ENCODE measurements at places on chromosomes 3 and 15.
A peak's percentile ranks its signal among the peaks of the same experiment; 100 is the strongest.

- DNase-seq = no peak
Observed at GRCh38 chr3:102532901-102533300, 98.1 kb downstream of the ZPLD1 start.

- no peak for DNase-seq
Observed at GRCh38 chr3:66004244-66004643, 34.5 kb downstream of the MAGI1 start.

GRCh38 chr3:150370122-150370602 lies 37.9 kb upstream of the TSC22D2 start:
- peak; percentile 54 for DNase-seq

DNA sequence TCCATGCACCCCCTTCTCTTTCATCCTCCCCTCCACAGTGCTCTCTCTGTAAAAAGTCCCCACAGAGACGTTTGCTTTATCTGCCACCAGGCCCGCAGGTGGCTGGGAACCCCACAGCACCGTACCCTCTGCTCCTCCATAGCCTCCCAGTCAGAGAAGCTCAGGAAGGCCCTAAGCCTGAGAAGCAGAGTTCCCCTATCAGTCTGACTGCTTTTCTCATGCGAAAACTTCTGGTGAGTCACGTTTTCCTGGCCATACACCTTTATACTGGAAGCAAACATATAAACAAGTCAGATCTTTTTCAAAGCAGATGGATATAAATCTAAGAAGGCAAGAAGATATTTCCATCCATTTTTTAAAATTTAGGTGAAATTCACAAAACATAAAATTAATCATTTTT lies 51.5 kb upstream of the MEF2A start:
- DNase-seq = no peak

GRCh38 chr3:15942462-15942861 lies 144.7 kb upstream of the ANKRD28 start:
- no peak for DNase-seq

DNA sequence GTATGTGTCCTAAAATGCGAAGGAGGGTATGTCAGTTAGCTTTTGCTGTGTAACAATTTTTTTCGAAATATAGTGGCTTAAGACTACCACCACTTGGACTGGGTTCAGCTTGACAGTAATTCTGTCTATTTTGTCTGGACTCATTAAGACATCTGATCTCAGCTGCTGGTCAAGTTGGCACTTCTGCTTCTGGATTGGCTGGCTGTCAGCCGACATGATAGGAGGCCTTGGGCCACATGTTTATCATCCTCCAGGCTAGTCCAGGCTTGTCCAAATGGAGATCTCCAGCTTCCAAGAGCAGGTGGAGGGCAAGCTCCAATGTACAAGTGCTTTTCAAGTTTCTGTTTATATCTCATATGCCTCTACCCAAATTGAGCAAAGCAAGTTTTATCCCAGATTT lies 95.9 kb downstream of the GALK2 start:
- no peak for DNase-seq

- no peak for DNase-seq
Observed at GRCh38 chr3:187131981-187132380, 7.3 kb downstream of the RPL39L start.

- no peak for DNase-seq
Observed at GRCh38 chr15:65857718-65858402, 11.4 kb upstream of the RAB11A start.

DNA sequence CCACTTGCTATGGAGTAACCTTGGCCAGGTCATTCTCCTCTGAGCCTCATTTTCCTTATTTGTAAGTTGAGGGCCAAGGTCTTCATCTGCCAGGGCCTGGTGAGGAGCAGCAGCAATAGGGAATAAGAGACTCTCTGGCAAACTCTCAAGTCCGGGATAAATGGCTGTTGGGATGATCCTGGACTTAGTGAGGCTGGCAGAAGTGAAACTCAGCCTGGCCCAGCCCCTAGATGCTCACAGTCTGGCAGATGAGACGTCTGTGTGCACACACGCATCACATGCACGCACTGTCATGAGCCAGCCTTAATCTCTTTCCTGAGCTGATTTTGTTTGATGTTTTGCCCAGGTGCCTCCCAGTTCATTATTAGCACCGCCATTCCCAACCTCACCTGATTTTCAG lies 26.8 kb downstream of the SLC6A6 start:
- no peak for DNase-seq

DNA sequence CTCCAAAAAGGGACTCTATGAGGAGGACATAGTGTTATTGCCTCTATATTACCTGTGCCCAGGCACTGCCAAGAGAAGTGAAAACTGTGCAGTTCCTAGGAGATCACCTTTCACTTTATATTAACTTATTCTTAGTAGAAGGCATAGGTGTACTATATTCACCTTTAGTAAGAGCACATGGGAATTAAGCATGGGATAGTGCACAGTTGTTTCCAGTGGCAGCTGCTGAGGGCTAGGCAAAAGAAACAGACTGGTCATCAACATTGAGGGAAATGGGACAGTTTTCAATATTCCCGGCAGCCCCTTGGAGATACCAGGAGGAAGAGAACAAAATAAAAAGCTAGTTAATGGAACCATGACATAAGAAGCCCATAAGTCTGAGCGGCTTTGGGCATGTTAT lies 100.9 kb downstream of the PLCL2 start:
- DNase-seq = no peak

GRCh38 chr15:73273181-73274002 lies 95.4 kb downstream of the HCN4 start:
- DNase-seq = peak; percentile 57

DNA sequence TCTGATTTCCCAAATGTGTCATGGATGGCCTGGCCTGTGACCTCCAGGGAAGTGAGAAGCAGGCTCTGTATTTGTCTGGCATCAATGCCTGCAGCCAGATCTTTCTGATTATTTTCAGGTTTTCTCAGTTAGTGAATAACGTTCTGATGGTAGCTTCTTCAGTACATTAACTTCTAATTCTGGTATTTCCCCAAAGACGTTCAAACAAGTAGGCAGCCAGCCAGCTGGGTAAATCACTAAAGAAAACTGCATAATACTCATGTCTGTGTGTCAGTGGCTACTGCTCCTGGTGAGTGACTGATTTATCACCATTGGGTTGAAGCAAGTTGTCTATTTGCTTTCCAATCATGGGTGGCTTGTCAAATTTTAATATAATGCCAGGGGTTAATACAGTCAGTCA lies 162.6 kb upstream of the PFN2 start:
- no peak for DNase-seq

- DNase-seq = no peak
Observed at GRCh38 chr15:51096976-51097375, 2.3 kb upstream of the TNFAIP8L3 start.

- no peak for DNase-seq
Observed at GRCh38 chr3:167743799-167744198, 8.3 kb downstream of the SERPINI1 start.

DNA sequence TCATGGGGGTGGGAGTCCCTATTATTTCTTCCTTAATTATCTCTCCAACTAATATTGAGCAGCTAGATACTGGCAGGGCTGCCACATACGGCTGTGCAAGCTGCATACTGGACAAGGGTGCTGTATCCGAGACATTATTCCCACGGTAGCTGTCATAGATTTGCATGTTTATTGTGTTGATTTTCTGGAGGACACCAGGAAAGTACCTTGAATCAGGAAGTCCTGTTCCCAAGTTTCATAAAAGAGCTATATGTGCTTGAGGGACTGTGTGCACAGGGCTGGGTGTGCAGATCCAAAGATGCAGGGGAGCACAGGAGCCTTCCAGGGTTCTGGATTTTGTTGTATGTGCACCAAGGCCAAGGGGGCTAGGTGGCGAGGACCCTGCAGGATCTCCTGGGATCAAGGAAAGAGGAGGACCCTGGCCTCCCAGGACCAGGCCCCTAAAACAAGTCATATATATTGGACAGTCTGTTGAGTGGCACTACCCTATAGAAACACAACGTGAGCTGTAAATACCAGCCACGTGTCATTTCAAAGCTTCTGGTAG lies 119.2 kb upstream of the ALDH1A3 start:
- no peak for DNase-seq

DNA sequence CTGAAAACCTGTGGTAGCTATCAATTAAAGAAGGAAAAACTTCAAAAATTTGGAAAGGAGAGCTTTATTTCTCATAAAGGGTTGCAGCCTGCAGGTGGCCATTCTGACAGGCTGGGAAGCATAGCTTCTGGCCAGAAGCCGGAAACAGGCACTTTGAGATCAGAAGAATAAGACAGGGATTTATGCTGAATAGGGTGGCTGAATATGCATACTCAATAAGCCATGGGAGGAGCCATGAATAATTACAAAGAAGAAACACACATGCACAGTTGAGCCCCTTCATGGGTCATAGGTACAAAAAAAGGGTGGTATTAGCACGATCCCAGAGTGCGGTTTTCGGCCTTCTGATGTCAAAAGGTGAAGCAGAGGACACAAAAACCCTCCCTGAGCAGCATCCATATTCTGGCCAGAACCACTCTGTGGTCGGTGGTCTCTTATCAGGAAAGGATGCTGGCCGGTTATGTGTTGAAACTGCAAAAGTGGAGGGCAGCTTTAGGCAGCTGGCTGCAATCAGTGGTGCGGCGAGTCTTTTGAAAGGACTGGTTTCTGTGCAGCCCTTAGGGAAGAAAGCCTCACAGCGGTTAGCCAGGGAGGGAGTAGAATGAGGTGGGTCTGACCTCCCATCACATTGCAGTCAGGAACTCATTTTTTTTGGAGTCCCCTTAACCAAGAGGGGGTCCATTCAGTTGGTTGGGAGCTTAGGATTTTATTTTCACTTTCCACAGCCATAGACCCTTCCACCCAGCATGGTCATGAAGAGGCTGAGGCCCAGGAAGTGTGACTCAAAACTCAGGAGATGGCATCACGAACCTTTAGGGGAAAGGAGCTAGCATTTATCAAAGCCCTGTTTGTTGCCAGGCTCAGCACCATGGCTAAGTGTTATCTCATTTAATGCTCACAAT lies 34.7 kb upstream of the CCDC174 start:
- DNase-seq = no peak

- DNase-seq = no peak
Observed at GRCh38 chr15:81056304-81056703, 55.6 kb downstream of the TLNRD1 start.

GRCh38 chr3:162073422-162073975 lies 576.9 kb downstream of the OTOL1 start:
- DNase-seq = no peak

DNA sequence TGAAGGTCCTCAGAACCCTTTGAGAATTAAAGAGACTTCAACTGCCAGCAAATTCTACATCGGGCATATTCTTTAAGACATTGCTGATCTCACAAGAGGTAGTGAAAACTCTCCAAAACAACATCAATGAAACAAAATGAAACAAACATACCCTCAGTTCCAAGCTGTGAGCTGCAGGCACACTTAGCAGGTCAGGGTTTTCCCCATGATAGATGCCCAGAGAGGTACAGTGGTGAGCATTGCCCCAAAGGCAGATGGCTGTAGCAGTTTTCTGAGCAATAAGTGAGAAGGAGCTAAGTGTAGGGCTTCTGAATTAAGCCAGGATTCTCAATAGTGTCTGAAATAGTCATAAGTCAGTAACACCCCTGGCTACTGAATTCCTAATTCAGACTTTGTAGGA lies 96.1 kb upstream of the TSEN2 start:
- no peak for DNase-seq

- DNase-seq = no peak
Observed at GRCh38 chr15:37130356-37130755, 30.0 kb upstream of the MEIS2 start.

GRCh38 chr15:76865548-76865991 lies 39.6 kb downstream of the SCAPER start:
- DNase-seq = no peak

- DNase-seq = no peak
Observed at GRCh38 chr3:11944052-11944673, 60.0 kb upstream of the SYN2 start.

DNA sequence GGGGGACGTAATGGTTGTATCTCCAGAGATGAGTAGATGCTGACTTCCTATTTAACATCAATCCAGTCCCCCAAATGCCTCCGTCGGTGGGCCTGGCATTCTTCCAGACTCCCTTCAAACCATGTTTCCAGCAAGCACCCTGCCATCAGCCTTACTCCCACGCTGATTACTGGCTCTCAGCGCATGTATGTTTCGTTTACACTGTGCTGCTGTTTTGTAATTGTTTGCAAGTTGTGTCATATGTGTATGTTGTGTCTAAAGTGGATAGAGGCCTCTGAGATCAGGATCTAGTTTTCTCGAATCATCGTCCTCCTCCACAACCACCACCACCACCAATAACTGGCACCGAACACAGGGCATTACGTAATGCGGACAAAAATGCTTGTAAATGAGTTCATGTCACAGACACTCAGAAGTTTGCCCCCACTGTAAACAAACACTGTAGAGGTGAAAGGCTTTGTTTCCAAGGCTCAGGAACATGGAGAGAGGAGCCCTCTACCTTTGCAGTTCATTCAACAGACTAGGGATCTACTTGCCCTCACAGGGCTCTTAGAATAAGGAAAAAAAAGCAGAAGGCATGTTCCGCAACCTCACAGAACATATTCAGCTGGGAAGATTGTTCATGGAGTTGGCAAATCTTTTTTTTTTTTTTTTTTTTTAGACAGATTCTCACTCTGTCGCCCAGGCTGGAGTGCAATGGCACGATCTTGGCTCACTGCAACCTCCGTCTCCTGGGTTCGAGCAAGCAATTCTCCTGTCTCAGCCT lies 46.1 kb upstream of the SEMA4B start:
- no peak for DNase-seq

- no peak for DNase-seq
Observed at GRCh38 chr15:95558131-95558530, 772.4 kb upstream of the NR2F2 start.

- DNase-seq = no peak
Observed at GRCh38 chr3:192929755-192930547, 12.3 kb upstream of the MB21D2 start.

GRCh38 chr15:72216079-72216478 lies 14.9 kb downstream of the PKM start:
- DNase-seq = no peak

DNA sequence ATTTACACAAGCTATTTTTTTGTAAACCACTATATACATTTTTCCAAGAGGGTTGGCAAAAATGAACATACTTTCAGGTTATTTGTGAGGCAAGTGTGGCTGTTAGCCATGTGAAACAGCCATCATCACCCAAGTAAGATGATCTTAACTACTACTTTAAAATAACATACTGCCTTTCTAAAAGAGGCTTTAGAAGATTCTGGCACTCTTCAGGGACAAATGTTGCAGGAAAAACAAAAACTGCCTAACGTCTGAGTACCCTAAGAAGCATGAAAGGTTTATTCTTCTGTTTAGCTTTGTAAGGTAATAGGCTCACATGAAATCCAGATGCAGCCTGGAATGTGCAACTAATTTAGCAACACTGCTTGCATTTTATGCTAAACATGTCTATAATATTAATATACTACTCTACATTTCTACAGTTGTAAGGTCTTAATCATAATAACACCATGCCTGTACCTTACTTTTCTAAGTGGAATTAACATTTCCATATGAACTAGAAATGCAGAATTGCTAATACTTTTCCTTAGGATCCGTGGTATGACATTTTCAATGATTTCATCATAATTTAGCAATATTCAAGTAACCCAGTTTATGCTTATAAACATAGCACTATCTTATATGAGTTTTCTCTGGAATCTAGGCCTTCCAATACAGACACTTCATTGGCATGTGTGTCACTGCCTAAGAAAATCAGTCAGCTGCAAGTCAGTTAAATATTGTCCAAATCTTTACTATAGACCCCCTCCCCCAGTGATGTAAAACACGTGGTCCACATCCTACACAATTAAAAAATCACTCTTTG lies 4.5 kb upstream of the LSAMP start:
- DNase-seq = no peak

GRCh38 chr15:83380059-83380458 lies 67.1 kb upstream of the SH3GL3 start:
- DNase-seq = no peak
